Nephron progenitor cell (in vitro differentiated cells): ENCODE measurements at places on chromosomes 16 and 17.

DNA sequence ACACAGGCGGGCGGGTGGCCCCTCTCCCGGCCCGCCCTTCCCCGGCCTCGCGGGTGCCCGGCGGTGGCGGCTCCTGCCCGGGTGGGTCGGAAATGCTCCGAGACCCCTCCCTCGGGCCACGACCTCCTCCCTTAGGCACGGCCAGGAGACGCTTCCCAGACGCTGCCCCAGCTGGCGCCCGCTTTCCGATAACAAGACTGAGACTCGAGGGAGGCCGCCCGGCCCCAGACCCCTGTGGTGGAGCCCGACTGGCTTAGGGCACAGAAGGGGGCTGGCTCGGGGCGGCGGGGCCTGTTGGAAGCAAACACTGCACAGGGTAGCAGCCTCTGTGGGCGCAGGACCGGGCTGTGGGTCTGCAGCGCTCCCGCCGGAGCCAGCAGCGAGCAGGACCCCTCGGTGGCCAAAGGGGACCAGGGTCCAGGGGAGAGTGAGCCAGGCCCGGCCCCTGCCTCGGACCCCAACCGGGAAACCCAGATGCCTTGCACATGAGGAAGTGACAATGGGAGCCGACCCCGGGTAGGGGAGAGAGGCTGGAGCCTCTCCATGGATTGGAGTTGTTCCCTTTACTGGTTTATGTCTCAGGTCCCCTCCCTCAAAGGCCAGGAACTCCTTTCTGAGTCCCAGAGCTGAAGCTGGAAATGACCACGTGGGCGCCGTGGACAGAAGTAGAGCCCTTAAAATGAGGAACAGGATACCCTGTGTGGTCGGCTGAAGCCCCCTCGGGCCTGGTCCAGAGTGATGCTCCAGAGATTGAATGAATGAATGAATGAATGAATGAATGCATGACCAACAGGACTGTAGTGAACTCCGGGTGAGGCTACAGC is 19.8 kb upstream of the ADCY7 start:
- H3K4me3 ChIP-seq: peak overlapping the region; percentile 81
- H3K27ac ChIP-seq: no peak overlapping the region
- H3K36me3 ChIP-seq: no peaks in the 10 kb centered on the region
- peaks cover 30% of the 10 kb centered on the region for H3K4me1 ChIP-seq

DNA sequence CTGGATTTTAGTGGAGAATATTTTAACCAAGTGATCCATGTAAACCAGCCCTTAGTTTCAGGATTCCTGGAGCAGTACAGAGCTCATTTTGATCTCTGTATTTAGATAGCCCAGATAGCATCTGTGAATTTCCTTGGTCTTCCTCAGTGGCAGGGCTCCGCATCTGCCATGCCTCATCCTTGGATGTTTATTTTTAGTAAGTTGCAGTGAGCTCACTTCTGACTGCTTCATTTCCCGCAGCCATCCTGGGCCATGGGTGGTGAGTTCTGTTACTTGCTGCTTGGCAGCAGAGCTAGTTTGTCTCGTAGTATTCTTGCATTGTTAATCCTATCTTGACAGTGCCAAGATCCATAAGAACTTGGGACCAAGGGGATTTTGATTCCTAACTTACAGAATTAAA is 33.7 kb downstream of the IST1 start:
- H3K27ac ChIP-seq: peak overlapping the region; percentile 78
- H3K36me3 ChIP-seq: peaks cover 59% of the 10 kb centered on the region
- H3K27me3 ChIP-seq: no peaks in the 10 kb centered on the region
- no peak overlapping the region for H3K4me3 ChIP-seq

DNA sequence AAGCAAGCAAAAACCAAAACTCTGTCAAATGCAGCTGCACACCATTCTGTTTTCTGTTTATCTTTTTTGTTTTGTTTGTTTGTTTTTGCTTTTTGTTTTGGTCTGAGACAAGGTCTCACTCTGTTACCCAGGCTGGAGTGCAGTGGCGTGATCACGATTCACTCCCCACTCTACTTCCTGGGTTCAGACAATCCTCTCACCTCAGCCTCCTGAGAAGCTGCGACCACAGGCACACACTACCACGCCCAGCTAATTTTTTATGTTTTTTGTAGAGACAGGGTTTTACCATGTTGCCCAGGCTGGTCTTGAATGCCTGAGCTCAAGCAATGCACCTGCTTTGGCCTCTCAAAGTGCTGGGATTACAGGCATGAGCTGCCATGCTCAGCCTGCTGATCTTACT is 19.3 kb upstream of the SLFN13 start:
- H3K27ac ChIP-seq: no peak overlapping the region
- H3K27me3 ChIP-seq: peaks cover 43% of the 10 kb centered on the region
- DNase-seq: no peak
- H3K4me1 ChIP-seq: no peaks in the 10 kb centered on the region
- H3K4me3 ChIP-seq: no peak overlapping the region

DNA sequence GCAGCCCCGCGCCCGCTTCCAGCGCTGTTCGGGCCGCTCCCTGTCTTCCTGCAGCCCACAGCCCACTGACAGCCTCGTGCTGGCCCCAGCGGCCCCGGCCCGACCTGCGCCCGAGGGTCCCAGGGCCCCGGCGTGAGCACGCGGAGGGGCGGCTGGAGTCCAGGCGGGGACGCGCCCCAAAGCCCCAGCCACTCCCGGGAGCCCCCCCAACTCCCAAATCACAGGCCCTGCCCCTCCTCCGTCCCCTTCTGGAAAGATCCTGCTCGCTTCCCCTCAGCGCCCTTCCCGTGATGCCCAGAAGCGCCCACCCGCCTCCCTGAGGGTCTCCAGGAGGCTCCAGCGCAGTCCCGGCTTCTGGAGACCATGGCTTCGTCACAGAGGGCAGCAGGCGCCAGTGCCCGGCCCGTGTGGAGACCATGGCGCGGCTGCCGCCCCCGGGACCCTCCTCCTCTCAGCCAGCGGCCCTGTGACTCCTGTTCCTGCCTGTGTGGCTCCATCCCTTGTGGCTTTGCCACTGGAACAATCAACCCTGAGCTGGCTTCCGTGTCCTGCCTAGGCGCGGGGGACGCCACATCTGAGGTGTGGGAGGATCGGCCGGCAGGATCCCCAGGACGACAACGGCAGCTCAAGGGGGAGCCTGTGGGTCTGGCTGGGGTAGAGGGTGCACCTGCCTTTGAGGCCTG is 3.9 kb downstream of the UTS2R start:
- H3K27me3 ChIP-seq: peaks cover 27% of the 10 kb centered on the region
- no peak for DNase-seq
- no peaks in the 10 kb centered on the region for H3K36me3 ChIP-seq

DNA sequence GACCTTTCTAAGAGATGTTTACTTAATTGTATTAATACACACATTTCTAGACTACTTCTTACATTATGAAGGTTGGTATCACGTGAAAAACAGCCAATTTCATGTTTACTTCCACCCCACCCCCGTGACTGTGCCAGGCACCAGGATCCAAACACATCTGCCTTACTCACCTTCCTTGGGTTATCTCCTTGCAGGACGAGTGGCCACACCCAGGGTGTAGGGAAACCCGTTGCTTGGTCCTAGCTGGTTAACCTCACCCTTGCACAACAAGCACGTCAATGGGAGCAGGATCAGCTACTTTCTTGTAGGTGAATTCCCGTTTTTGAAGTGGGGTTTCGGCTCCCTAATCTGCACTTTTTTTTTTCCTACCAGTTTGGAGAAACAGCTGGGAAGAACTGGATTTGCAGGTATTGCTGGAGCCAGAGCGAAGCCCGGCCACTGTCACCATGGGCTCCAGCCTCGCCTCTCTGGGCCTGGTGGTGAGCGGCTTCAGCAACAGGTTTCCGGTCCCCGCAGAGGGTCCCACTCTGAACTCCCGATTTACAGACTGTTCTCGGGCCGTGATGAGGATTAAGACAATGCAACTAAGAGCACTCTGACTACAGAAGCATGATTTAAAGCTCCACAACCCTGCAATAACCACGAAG is 2.1 kb upstream of the UBB start:
- no peak for DNase-seq
- H3K36me3 ChIP-seq: peaks cover 28% of the 10 kb centered on the region
- H3K4me3 ChIP-seq: no peak overlapping the region
- peak overlapping the region; percentile 25 for H3K27ac ChIP-seq
- peaks cover 8% of the 10 kb centered on the region for H3K27me3 ChIP-seq
- H3K4me1 ChIP-seq: peaks cover 33% of the 10 kb centered on the region

DNA sequence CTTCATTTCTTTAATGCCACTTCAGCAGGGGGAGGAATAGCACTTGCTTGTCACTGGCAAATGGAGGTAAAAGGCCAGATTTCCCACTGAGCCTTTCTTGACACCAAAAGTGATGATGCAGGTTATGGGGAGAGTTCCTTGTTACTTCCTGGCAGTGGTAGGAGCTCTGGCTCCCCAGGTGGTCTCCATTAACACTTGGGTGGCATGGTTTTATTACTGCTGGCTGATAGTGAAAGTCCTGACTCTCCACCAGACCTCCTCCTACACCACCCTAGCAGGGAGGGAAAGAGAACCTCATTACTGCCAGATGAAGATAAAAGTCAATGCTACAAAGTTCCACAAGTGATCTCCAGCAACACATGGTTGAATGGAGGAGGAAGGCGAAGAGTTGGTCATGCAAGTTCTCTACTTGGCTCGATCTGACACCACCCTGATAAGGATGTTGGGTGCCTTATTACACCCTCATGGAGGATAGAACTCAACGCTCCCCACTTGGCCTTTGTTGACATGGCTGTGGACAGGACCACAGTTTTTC is 152.7 kb upstream of the GNAO1 start:
- DNase-seq: no peak
- H3K36me3 ChIP-seq: no peaks in the 10 kb centered on the region
- H3K4me3 ChIP-seq: no peak overlapping the region
- H3K27ac ChIP-seq: no peak overlapping the region

GRCh38 chr17:60168654-60169053 is 18.9 kb downstream of the CA4 start:
- H3K4me3 ChIP-seq: no peak overlapping the region
- peaks cover 4% of the 10 kb centered on the region for H3K36me3 ChIP-seq
- no peak for DNase-seq
- H3K27ac ChIP-seq: no peak overlapping the region
